Cardiac septum (tissue), 1 donor: ENCODE measurements at places on chromosomes 2 and 18.

DNA sequence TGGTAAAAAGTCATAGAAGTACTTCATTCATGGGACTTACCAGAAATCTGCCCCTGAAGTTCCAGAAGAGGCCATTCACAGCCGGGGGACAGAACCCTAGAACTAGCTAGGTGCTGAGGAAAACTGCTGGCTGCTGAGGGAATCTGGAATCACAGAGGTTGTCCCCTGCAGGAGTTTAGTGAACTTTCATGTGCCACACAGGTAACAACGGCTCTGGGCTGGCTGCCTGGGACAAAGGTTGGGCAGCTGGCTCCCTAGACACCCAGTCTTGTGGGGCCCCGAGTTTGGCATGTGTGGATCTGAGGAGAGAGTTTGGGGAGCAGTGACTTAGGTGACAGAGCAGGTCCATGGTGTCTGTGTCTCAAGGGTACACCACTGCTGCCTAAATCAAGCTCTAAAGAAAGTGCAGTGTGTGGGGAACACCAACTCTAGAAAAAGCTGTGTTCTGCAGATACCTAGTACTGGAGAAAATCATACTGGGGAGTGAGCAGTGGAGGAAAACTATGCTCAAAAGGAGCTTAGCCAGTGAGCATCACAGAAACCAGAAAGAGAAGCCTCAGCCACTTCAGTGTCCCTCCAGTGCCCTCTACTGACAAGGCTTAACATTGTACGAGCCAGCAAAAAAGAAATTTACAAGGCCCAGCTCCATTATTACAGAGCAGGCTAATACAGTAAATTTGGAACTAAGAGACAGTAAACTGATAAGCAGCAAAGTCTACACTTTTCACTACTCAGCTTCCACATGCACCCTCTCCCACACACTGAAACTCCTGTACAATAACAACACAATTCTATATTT, 15.2 kb downstream of the GALNT3 start:
- DNase-seq = no peak

GRCh38 chr2:52916981-52917380, 850.6 kb upstream of the CHAC2 start:
- DNase-seq = no peak

DNA sequence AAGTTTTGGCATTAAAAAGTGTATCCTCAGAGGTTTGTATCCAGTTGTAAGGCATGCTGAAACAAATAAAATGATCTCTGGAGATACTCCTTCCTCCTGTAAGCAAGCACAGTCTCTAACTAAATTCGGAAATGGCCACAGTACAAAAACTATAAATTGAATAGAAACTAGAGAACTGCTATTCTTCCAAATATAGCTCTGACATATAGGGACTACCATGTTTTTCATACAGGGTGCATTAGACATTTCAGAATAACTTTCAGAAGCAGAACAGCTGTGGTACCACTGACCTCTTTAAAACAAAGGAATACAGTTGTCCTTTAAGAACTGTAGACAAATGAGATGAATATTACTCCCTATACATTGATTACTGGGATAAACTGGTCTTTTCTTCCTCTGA, 568.5 kb downstream of the ARHGAP15 start:
- DNase-seq = no peak

- DNase-seq = no peak
These were observed 127.6 kb upstream of the TWIST2 start for GRCh38 chr2:238720232-238720672.

DNA sequence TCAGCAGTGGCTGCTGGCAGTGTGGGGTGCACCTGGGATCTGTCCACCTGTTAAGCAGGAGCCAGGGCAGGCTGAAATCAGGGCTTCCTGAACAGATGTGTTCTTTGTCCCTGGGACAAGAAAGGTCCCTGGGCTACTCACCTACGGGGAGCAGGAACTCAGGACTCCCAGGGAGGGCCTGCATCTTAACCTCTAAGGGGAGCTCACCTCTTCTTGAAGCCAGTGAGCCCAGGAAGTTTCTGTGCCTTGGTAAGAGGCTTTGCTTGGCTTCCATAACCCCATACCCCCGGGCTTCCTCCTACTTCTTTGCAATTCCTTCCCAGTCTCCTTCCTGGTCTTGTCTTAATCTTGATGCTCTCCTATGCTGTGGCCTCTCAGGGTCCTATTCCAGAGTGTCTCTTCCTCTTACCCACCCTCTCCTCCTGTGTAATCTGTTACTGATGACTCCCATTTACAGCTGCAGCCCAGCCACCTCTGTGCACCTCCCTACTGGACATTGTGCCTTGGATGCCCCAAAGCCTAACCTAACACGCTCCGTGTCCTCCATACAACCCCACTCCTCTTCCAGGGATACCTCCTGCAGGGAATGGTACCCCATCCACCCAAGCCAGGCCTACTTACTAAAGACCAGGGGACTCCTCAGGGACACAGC, 55.7 kb upstream of the MAPRE3 start:
- DNase-seq = peak; percentile 44

GRCh38 chr2:98729652-98730051, 1.3 kb downstream of the MGAT4A start:
- no peak for DNase-seq

DNA sequence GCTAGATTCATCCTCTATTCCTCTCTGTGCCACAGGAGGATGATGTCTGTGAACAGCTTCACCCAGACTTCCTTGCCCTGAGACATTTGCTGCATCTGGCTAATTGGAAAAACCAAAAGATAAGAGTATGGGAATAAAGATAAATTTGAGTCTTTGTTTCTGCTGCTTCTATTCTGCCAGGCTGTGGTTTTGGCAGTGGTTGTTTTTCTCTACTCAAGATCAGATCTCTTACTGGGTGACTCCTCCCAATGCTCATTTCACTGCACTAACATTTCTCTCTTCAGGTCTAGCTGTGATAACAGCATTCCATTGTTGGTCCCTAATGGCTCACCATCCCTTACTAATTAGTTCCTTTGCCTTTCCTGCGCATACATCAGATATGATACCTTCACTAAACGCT, 89.5 kb downstream of the CALCRL start:
- no peak for DNase-seq

- no peak for DNase-seq
These were observed 53.8 kb downstream of the MYO1B start for GRCh38 chr2:191299010-191299409.

DNA sequence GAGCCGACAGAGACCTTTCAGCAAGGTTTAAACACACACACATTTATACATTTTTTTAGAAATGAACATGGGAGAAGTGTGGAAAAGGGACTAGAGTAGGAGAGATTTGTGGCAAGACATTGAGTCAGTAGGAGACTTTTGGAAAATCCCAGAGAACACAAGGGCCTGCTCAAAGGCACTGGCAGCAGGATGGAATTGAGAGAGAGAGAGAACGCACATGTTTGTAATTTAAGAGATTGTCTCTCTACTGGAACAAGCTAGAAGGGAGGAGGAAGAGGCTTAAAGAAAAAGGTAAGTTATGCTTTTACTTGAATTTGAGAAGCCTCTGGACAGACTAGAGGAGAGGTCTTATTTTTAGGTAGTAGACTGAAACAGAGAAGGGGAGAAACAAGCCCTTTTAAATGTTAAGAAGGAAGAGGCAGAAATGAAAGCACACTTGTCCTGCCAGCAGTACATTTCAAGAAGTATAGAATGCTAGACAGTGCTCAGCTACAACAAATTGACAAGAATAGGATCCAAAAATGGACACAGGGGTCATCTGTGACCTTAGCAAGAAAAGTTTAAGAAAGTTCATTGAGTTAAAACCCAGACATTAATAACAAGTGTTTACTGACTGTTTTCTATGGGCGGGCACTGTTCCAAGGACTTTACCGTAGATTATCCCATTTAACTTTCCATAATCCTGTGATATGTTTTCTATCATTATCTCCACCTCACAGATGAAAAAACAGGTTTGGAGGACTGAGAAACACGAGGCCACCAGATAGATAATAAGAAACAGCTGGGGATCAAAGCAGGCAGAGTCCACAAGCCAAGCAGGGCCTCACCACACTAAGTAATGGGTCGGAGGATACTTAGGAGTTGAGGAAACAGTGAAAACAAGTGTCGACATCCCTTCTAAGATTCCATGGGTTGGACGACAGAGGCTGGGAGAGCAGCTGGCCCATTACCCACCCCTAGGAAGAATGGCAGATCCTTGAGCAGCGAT, 306.5 kb upstream of the NRP2 start:
- no peak for DNase-seq

- no peak for DNase-seq
These were observed 18.8 kb downstream of the TMEM87B start for GRCh38 chr2:112073875-112074274.

GRCh38 chr2:222795450-222796357, 65.1 kb upstream of the ACSL3 start:
- DNase-seq = no peak

- DNase-seq = no peak
These were observed 7.6 kb downstream of the POU3F3 start for GRCh38 chr2:104861351-104862057.

DNA sequence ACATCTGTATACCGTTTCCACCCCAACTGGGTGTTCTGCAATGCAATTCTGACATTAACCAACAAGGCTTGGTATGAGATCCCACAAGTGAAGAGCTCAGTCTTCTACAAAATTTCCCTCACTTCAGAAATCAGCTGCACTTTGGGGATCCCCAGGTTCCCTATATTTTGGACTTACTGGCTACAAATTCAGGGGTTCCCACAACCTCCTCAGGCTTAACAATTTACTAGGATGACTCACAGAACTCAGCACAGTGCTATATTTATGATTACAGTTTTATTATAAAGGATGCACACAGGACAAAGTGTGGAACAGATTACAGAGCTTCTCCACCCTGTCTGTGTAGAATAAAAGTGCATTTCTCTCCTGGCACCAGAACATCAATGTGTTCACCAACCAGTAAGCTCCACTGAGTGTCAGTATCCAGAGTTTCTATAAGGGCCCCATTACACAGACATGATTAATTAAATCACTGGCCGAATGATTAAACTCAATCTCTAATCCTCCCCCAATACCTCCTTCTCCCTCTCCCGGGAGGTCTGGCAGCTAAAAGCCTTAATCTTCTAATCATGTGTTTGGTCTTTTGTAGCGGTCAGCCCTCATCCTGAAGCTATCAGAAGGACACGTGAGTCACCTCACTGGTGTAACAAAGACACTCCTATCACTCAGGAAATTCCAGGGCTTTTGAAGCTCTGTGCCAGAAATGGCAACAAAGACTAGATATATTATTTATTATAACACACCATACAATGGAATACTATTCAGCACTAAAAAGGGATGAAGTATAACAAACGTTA, 84.6 kb downstream of the SLC66A3 start:
- DNase-seq = no peak

- no peak for DNase-seq
These were observed 41.0 kb downstream of the KIDINS220 start for GRCh38 chr2:8796315-8796848.

DNA sequence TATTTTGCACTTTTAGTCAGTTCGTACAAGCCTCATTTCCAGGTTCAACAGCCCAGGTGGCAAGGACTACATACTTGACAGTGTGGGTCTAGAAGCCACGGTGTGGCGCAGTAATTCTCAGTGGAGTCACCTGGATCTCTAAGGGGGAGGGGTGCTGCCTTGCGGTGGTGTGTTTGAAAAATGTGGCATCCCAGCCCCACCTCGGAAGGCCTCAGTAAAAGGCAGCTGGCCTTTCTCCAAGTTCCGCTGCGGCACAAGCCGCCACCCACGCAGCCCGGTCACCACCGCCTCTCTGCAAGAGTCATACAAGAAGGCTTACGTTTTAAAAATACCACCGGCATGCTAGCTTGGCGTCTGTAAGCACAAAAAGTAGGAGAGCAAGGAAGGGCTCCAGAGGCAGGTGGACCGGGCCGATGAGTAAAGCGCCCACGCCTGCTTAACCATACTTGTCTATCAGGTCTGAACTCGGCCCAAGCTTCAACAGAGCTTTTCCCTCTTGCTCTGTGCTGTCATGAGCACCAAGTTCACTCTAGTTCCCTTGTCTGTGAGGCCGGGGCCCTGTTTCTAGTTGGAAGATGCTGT, 49.5 kb downstream of the SPRED2 start:
- DNase-seq = peak; percentile 85

- peak; percentile 96 for DNase-seq
These were observed 17.1 kb downstream of the ARHGAP25 start for GRCh38 chr2:68751397-68752339.

- DNase-seq = no peak
These were observed 68.7 kb downstream of the FSIP2 start for GRCh38 chr2:185807351-185807750.

DNA sequence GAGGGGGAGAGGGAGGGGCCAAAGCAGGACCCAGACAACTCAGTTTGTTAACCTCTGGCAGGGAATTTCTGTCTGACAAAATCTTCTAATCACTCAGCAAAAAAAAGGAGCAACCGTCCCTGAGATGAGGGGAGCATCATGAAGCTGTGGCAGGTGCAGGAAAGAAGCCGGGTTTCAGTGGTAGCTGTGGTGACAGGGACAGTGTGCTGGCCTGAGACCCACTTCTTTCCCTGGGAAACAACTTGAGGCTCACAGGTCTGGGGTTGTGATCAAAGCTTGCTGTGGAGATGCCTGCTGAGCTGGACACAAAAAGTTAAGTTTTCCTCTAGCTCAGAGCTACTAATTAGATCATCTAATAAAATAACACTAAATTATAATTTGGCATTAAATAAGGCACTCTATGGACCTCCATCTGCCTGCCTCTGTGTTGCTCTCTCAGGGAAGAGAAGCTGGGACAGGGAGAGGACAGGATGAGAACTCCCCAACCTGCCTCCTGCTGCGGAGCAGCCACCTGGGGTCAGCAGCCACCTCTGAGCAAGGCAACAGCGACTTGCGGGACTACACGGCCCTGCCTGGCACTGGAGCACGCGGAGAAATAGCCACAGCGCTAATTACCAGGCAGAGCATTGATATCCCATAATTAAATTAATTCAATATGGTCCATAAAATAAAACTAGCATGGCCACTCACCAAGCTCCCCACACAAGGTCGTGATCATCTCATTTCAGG, 104.6 kb upstream of the TEX51 start:
- DNase-seq = peak; percentile 39

GRCh38 chr2:231761735-231762134, 19.3 kb downstream of the PDE6D start:
- no peak for DNase-seq

- no peak for DNase-seq
These were observed 20.6 kb downstream of the EVA1A start for GRCh38 chr2:75539955-75540716.

DNA sequence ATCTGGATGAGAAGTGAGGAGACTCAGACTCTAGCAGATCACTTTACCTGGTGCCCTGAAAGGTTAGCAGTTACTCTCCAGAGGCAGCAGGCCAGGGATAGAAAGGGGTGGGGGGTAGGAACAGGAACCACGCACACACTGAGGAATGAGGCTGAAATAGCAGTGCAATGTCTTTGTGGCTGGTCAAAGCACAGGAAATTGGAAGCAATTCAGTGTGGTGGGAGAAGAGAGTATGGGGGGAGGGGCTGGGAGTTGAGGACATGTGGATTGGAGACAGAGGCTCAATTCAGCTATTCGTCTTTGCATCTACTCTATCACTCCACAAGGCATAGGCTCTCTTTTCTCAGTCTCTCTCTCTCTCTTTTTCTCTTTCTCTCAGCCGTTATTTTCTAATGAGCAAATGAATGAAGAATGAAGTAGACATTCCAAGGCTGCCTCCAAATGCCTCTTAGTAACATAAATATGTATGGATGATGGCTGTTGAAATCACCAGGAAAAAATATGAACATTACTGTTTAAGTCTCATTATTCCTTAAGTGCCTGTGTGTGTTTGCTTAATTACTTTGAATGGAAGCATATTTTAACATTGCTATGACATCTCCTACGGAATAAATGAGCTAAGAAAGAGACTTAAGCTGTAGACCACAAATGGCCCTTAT, 979.4 kb downstream of the TSN start:
- DNase-seq = no peak

GRCh38 chr2:163455815-163456214, 280.0 kb downstream of the FIGN start:
- no peak for DNase-seq
